COR-L47 (cell line): ENCODE measurements at places on chromosomes 1 and 21.

- no peak for DNase-seq
Observed at GRCh38 chr1:15765495-15766194, 7.0 kb downstream of the FBLIM1 start.

DNA sequence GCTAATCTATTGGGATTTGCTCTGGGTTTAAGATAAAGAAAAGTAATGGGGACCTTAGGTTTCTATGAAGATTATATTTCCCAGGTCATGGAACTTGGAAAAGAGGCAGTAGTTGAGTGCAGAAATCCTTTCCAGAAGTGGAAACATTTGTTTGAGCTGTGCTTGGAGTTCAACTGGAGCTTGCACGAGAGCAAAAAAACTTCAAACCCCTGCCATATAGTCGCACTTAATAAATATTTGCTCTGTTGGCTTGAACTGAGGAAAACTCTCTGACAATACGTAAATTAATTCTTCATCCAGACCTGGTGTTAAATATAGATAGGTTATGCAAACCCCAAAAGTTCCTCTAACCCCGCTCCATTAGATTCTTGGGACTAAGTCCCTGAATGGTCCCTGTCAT lies 52.8 kb upstream of the COL24A1 start:
- DNase-seq: no peak

DNA sequence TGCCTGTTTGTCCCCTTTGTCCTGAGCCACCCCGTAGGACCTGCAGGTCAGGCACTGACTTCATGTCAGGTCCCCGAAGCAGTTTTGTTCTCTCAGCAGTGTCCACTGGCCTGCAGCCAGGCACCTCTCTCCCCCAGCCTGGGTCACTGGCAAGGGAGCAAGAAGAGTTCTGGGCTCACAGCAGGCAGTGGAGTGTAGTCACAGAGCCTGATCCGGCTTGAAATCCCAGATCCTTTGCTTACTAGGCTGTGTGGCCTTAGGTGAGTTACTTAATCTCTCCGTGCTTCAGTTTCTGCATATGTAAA lies 34.2 kb downstream of the L1TD1 start:
- no peak for DNase-seq

- DNase-seq: no peak
Observed at GRCh38 chr21:25428537-25428936, 178.7 kb downstream of the MRPL39 start.

DNA sequence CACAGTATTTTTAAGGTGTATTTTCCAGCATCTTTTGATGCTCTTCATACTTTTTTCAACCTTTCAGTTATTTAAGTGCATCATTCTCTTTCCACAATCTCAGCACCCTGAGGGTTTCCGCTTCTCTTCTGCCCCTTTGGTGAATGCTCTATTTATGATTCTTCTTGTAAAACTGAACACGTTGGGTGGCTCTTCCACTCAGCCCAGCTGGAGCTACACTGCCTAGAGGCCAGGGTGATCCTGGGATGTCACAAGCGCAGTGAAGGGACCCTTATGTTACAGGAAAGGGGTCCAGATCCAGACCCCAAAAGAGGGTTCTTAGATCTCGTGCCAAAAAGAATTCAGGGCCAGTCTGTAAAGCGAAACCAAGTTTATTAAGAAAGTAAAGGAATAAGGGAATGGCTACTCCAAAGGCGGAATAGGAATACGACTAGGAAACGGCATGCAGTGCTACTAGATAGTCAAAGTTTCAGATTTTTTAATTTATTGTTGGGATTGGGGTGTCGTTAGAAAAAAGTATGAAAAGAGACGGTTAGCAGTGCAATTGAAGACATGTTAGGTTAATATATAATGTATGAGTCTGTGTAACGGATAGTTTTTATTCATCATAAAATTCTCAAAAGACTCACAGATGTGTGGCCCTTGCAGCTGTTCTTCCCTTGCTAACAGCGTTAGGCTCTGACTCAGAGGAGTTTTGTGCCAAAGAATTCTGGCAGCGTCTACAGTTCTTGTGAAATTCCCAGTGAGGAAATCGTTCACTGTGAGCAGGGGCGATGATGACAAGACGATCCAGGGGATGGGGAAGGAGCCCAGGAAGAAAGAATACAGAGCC lies 14.4 kb upstream of the ERVH48-1 start:
- no peak for DNase-seq

DNA sequence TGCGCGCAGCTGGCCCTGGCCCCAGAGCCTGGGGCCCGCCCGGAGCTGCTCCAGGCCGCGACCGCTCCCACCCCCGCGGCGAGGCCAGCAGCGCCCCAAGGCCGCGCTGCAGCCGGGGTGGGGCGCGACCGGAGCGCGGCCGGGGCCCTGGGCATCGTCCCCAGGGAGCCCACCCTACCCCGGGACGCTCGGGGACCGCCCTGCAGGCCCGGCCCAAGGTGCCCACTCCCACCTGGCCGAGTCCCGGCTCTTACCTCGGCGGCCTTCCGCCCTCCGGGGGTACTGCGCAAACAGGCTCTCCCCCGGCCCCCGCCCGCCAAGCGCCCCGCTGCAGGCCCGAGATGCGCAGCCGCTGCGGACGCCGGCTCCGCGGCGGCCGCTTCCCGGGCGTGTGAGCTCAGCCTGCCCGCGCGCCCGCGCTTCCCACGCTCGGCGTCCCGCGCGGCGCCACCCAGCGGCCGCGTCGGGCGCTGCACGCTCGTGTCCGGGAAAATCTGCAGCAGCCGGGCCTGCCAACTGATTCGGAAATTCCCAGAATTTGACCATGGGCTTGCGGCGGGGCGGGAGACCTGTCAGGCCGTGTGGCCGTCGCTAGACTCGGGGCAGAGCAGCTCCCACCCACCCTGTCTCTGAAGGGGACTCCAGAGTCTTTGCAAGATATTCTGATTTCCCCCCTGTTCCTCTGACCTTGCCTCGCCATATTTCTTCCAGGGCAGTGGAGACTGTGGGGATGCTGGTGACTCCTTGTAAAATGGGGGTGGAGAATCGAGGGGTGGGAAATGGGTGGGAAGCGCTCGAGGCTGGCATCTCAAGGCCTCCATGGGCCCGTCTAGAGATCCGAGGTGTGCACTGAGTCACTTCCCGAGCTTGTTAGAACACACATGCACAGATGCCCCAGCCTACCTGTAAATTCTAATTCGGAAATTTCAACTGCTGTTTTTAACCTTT lies 41.9 kb downstream of the CD34 start:
- DNase-seq: peak; percentile 63

DNA sequence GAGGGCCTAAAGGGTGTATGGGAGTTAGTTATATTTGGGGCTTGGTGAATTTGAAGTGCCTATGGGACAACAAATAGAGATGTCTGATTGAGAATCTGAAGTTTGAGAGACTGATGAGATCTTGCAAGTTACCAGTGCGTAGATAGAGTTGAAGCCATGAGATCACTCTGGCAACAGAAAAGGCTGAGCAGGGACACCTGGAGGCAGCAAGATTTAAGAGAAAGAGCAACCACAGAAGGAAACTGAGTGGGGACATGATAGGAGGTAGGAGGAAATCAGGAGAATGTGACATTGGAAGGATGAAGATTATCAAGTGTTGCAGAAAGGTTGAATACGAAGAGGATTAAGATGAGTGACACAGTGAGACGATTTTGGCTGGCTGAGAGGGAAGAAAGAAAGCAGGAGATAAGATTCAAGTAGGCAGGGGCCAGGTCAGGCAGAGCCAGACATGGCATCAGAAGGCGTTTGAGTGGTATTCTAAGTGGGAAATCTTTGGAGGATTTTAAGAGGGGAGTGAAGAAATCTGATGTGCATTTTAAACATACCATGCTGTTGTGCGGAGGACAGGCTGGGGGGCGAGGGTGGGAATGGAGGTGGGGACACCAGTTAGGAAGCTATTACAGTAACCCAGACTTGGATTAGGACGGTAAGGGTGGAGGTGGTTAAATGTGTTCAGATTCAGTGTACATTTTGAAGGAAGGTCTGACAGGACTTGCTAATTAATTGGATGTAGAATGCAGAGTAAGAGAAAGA lies 3.0 kb upstream of the MPL start:
- no peak for DNase-seq

- DNase-seq: no peak
Observed at GRCh38 chr1:38745476-38746401, 113.8 kb downstream of the RRAGC start.
